Dorsolateral prefrontal cortex (tissue), 122 donors: ENCODE measurements at places on chromosomes 3 and 15. TPM values are rescaled to one million over a fixed set of nuclear protein-coding genes. Genes with fewer than 3 reads are reported as not detected.

Gene LIPH
- total RNA-seq: 0.39 TPM

Gene PPP2R3A
- 19.3 TPM for total RNA-seq

Gene AMIGO3
- total RNA-seq: 0.45 TPM

GRCh38 chr15:66124651-66125050 is 128.9 kb downstream of the MEGF11 start:
- no peak for DNase-seq

- DNase-seq: no peak
Measured at GRCh38 chr15:65076486-65077290, at the start of gene KBTBD13. TSS of gene KBTBD13 (plus strand) at chr15:65076746. CDS start at chr15:65076816, 70 bp downstream.

DNA sequence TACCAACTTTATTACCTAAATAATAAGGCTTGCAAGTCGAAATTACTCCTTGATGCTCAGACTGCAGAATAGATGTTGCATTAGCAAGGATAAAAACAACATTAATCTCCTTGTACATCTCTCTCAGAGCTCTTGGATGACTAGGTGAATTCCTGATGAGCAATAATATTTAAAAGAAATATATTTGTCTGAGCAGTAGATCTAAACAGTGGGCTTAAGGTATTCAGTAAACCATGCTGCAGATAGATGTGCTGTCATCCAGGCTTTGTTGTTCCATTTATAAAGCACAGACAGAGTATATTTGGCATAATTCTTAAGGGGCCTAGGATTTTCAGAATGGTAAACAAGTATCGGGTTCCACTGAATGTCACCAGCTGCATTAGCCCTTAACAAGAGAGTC is 257.1 kb downstream of the TUSC7 start:
- no peak for DNase-seq
